ENCODE measurements at places on chromosomes 12 and 14.
A peak's percentile ranks its signal among the peaks of the same experiment; 100 is the strongest.

GRCh38 chr12:78396538-78396937 lies 468.0 kb upstream of the SYT1 start:
- DNase-seq = no peak

DNA sequence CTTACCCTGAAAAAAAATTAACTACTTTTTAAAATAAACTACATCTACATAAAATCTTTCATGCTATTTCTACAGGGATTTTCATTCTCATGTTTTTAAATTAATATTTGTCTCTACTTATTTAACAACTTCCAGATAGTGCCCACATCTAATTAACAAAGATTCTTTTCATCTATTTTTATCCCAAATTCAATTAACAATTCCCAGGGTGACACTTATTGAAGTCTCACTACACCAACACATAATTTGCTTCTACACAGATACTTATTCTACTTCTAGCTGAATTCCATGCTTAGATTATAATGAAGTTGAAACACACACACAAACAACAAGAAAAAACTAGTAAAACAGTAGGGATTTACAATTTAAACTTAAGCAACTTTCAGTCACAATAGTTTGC lies 336.6 kb downstream of the ACSS3 start:
- no peak for DNase-seq

DNA sequence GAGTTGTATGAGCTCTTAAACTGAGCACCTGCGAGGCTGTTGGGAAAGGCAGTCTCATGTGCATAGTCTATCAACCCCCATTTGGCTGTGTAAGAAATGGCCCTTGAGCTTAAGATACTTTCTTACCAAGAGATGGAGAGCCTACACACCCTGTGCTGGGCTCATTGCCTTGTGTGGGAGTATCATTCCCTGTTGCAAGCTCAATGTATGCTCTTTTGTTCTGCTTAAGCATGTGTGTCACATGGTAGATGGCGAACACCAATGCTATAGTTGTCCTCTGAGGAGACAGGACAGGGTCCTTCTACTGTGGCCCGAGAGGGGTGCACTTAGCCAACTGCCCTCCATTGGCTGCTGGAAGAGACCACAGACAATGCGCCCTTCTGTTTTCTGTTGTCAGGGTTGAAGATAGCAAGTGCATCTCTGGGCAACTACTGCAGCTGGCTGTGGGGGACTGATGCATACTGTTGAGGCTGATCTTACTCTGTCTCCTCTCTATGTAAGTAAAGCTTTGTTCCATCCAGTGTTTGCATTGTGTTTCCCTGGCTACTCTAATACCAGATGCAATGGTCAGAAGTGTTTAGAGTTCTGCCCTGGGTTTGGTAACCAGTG lies 79.5 kb downstream of the PTPRB start:
- DNase-seq = no peak

DNA sequence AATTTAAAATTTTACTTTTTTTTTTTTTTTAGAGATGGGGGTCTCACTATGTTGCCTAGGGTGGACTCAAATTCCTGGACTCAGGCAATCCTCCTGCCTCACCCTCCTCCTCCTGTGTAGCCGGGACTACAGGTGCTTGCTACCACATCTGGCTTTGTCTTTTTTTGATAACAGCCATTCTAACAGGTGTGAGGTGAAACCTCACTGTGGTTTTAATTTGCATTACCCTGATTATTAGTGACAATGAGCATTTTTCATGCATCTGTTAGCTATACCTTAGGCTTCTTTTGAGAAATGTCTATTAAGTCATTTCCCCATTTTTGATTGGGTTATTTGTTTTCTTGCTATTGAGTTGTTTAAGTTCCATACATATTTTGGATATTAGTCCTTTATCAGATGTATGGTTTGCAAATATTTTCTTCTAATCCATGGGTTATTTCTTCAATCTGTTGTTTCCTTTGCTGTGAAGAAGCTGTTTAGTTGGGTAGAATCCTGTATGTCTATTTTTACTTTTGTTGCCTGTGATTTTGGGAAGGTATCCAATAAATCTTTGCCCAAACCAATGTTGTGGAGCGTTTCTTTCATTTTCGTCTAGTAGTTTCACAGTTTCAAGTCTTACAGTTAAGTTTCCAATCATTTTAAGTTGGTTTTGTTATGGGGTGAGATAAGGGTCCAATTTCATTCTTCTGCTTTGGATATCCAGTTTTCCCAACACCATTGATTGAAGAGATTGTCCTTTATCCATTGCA lies 86.1 kb downstream of the MYF5 start:
- DNase-seq = no peak

GRCh38 chr12:6903722-6904121 lies 900 bp upstream of the LRRC23 start:
- DNase-seq = no peak

- DNase-seq = no peak
Observed at GRCh38 chr14:22984959-22985658, 2.8 kb upstream of the AJUBA start.

DNA sequence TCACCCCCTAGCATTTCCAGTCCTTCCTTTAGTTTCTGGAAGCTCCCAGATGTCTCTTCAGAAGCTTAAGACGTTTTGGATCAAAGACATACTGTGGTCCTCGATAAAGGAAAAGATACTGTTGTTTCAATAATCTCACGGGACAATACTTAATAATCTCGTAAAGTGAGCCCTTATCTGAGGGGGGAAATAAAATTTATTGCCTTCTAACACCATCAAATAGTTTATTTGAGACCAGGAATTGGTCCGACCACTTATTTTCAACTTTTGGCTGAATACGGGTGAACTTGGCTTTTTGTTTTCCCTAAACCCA lies 640 bp upstream of the G2E3 start:
- DNase-seq = no peak

- no peak for DNase-seq
Observed at GRCh38 chr14:89457007-89457406, 40.0 kb upstream of the FOXN3 start.

DNA sequence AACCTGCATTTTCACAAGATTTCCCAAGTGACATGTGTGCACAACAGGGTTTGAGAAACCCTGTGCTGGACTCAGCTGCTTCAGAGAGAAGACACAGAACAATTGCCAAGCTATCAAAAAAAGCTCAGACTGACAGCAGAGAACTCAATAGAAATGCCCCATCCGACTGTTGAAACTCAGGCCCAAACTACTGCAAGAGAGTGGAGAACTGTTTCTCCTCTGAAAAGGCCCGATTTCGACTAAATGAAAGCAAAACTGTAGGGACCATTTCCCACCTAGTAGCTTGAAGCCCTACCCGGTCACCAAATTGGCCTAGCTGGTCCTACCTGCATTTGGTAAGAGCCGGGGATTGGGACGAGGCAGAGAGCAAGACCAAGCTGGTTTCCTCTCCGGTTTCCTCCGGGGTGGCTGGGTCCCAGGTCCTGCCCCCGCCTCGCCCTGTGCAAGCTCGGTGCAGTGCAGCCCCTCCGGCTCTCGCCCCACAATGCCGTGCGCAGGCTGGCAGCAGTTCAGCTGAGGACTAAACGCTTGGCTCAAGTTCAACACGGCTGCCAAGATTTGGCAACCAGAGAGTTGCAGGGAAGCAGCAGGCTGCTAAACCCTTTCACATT lies 1180.6 kb downstream of the VRK1 start:
- no peak for DNase-seq

DNA sequence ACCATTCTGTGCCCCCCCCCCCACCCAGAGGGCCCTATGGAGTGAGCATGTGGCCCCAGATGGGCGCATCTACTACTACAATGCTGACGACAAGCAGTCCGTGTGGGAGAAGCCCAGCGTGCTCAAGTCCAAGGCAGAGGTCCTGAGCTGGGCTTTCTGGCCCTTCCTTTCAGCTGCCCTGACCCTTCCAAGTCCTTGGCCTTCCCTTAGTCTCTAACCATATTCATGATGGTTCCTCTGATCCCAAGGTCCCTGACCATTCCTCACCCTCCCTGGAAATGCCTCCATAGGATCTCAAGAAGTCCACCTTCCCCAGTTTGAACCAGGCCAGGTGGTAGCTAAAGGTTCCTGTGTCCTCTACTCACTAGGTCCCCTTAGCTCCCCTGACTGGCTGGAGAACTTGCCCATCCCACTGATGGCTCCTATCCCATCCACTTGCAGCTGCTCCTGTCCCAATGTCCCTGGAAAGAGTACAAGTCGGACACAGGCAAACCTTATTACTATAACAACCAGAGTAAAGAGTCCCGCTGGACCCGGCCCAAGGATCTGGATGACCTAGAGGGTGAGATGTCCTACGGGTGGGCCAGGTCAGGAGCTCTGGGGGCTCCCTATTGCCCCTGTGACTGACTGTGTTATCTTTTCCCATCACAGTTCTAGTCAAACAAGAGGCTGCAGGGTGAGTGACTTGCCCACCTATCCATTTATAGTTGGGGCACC lies 9.8 kb downstream of the PRPF40B start:
- DNase-seq = no peak

DNA sequence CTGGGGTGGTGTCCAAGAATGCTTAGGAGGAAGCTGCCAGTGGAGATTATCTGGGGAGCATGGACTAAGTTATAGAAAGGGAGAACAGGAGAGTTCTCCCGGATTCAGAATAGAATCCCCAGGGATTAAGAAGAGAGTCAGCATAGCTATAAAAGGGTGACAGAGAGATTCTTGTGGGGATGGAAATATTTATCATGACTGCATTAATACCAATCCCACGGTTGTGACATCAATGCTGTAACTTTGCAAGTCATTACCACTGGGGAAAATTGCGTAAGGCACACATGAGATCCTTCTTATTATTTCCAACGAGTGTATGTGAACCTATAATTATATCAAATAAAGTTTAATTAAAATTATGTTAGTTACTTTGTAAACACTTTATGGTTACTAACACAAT lies 447.9 kb upstream of the TMEM132C start:
- DNase-seq = no peak

DNA sequence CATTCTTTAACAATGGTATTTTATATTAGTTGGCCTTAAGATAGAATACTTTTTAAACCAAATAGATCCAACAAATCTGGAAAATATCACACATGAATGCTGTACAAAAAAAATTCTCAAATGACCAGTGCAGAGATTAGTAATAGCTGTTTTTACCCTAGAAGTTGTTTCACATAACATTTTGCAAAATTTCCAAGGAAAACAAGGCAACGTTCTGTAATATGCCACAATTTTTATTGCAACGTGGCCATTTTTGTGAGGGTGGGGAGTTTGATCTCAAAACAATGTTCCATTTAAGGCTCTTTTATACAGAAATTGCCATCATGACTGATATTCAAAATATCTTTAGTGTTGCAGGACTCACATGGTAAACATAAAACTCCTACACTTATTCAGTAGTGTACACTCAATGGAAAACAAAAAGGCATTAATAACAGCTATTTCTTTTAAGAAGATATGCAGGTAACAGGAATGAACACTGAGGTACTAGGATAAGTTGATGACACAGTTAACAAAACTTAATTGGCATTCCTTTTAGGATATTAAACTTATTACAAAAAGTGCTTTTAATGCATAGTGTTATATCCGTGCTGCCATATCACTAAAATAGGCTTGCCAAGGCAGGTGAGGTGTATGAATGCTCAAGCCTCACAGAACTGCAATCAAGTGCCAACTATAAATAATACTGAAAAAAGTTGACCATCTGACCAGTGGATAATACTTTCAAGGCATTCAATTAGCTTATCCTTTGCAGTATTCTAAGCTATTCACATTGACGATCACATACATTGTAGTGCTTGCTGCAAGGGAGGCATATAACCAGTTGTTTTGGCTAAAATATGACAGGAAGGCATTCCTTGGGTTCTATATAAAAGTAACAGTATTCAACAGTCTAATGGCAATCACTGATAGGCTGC lies 2.3 kb downstream of the CFL2 start:
- no peak for DNase-seq

DNA sequence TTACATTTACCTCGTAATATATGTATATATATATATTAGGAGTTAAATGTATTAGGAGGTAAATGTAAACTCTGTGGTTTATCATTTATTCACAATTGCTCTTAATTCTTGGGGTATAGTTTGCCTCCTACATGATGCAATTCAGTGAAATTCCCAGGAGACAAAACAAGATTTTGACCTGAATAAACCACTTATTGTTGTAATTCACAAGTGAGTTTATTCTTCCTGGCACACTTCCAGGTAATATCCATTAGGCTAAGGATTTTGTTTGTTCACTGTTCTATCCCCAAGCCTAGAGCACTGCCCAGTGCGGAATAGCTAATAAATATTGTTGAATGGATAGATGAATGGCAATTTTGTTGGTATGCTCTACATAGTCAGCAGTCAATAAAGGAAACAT lies 3.0 kb downstream of the SMIM10L1 start:
- no peak for DNase-seq

DNA sequence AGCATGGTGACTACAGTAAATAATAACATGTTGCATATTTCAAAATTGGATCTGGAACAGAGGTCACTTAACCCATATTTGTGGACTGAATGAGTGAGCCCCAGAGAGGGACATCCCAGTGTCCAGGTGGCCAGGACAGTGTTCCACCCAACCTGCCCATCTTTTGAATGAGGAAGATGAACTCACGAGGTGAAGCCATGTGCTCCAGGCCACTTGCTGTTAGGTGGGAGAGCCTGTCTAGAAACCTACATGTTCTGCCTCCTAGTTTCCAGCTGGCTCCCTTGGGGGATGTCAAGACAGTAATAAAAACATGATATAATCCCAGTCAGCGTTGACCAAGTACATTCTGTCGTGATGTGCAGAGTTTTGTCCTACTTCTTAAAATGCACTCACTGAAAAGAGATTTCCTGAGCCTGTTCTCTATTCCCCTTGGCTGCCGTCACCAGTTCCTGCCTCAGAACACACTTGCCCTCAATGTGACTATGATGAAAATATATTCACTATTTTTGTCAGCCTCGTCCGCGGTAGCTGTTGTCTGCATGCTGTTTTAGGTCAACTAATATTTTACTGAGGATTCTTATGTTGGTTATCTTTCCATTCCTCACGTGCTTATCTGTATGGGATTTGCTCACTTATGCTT lies 25.7 kb downstream of the TSPAN9 start:
- DNase-seq = no peak

GRCh38 chr12:18546399-18546798 lies 191.4 kb downstream of the PLCZ1 start:
- DNase-seq = peak; percentile 7

GRCh38 chr14:101501341-101501740 lies 60.0 kb upstream of the DIO3 start:
- DNase-seq = no peak

- no peak for DNase-seq
Observed at GRCh38 chr14:78075555-78076277, 94.5 kb upstream of the NRXN3 start.

GRCh38 chr14:93319494-93319893 lies 13.3 kb downstream of the BTBD7 start:
- no peak for DNase-seq

DNA sequence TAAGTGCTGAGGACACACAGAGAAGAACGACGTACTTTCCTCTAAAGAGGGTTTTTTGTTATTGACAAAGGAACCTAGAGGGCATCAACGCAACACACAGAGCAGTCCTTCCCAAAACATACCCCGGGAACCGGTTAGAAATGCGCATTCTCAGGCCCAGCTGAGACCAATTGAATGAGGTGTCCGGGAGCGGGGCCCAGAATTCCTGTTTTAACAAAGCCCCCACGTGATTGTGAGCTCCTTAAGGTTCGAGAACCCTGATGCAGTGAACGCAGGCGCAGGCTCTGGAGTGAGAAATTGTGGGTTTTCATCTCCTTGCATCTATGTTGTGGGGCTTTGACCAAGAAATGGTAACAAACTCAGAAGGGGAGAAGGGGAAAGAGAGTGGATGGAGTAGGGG lies 51.0 kb upstream of the TBX3 start:
- no peak for DNase-seq
